ENCODE measurements at places on chromosomes 3 and 15.

GRCh38 chr3:195447201-195447600 is 4.4 kb upstream of the ACAP2 start:
- no peak for DNase-seq

GRCh38 chr3:54889731-54890130 is 38.1 kb downstream of the LRTM1 start:
- DNase-seq: no peak

DNA sequence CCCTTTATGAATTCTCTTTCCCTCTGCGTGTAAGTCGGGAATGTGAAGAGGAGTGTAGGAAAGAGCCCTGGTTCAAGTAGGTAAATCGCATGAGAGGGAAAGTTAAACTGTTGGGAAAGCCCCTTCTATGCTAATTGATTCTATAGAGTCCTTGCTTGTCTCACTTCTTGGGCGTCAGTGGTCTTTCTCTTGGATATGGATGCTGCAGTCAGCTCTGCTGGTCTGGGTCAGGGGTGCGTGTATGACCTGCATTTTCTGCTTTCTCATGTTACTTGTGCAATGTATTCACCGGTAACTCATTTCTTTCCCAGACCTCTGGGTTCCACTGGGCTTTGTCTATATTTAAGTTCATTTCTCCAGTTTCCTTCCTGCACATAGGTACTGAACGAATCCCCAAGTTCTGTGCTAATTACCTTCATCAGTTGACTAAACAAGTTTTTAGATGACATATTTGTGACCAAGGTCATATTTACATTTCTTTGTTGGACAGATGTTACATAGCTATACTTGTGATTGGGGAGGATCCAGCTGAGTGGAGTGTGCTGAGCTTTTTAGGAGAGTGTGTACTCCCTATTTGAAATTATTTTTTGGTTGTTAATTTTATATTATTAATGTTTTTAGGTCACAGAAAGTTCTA is 1.4 kb downstream of the SETD5 start:
- peak; percentile 41 for DNase-seq

DNA sequence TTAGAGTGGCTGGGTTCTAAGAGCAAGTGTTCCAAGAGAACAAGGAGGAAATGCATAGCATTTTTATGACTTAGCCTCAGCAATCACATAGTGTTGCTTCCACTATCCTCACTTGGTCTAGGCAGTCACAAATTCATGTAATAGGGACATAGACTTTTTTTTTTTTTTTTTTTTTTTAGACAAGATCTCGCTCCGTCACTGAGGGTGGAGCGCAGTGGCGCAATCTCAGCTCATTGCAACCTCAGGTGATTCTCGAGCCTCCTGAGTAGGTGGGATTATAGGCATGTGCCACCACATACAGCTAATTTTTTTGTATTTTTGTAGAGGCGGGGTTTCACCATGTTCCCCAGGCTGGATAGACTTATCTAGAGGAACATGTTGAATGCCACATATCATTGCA is 4.7 kb upstream of the GNB4 start:
- no peak for DNase-seq

- DNase-seq: no peak
Observed at GRCh38 chr3:71564361-71564760, 19.2 kb downstream of the FOXP1 start.

DNA sequence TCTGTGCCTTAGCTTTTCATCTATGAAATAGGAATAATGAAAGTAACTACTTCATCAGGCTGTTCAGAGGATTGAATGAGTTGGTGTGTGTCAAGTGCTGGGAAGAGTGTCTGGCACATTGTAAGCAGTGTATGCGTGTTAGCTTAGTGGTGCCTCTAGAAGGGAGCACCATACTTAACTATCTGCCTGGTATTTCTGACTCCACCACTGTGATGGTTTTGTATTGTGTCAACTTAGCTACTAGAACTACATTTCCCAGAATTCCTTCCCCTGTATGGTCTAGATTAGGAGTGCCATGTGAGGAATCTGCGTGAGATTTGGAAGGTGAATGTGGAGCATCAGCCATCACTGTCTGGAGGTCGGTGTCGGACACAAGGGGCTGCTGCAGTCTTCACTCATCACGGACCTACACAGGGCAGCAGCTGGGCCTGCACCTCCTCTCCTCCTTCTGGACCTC is 115.4 kb upstream of the GALNT15 start:
- peak; percentile 30 for DNase-seq

DNA sequence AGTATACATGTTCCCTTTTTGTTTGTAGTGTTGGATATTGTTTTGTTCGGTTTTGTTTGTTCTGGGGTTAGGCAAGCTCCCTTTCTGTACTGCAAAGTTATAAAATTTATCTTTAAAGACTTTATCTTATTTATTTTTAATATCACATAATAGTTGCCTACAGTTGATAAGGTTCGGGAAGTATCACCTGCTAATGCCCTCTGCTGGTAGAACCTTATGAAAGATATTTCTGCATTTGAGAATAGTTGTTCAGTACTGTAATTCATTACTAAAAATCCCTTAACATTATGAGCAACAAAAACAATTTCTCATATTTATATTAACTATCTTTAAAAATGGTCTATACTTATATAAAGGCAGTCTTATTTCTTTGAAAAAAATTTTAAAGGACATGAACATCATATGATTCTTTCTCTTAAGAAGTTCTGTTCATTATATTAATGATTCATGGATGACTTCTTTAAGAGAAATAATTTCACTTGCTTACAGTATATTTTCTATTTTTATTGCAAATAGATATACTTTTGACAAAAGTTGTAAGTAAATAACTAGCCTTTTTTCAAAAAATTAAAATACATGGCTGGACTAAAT is 1126.8 kb downstream of the SI start:
- DNase-seq: peak; percentile 20

- DNase-seq: no peak
Observed at GRCh38 chr15:33171202-33171601, 23.3 kb downstream of the FMN1 start.

GRCh38 chr3:108673988-108674661 is 83.1 kb downstream of the RETNLB start:
- DNase-seq: no peak

- DNase-seq: no peak
Observed at GRCh38 chr3:114058646-114059045, 2.1 kb downstream of the QTRT2 start.

- DNase-seq: no peak
Observed at GRCh38 chr15:66882251-66883020, 180.4 kb downstream of the SMAD6 start.

DNA sequence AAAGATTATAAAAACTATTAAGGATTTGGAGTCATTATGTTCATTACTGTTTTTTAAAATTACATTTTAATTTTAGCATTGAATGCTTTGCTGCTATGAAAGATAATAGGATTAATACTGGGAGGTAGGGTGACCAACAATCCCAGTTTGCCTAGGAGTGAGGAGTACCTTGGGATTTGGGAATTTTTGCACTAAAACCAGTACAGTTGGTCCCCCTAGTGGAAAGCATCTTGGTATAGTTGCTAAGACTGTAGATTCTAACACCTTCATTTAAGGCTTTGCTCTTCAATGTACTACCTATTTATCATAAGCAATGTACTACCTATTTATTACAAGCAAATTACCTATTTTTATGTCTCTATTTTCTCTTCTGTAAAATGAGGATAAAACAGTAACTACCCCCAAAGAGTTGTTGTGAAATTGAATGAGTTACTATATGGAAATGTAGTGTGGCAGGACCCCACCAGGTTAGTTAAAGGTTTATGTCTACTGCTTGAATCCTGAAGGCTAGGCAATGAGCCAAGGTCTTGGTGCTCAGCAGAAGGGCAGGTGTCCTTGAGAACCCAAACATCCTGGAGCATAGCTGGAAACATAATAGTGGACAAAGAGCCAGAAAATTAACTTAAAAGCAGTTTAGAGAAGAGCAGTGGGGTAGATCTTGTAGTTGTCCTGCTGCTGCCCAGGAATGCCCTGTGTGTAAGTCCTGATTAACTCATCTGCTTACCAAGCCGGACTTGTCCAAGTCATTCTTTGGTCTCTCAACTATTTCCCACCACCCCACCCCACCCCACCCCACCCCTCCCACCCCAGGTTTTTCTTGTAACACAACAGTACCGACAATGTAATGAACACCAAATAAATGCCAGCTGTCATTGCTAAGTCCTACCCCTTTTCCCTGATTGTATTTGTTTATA is 49.2 kb upstream of the NMD3 start:
- DNase-seq: no peak

DNA sequence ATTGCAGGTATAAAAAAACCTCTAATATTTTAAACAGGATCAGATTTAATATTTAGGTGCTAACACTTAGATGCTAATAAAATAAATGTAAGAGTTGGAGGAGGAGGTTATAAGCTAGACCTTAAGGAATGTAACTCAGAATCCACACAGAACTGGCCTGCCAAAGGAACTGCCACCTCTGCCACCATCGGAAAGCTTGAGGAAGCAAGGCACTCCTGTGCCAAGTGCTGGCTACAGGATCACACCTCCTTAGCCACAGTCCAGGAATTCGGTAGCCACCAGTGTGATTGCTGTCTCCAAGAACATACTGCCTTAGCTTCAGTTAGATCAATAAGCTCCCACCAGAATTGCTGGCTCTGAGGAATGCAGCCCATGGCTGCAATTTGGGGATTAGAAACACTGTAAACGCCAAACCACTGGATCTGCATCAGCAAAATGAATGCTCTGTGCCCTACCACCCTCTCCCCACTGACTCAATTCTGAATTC is 58.0 kb downstream of the FRMD5 start:
- DNase-seq: no peak

Data from pons (tissue), 1 donor.